ENCODE measurements at places on chromosomes 11 and 22.

DNA sequence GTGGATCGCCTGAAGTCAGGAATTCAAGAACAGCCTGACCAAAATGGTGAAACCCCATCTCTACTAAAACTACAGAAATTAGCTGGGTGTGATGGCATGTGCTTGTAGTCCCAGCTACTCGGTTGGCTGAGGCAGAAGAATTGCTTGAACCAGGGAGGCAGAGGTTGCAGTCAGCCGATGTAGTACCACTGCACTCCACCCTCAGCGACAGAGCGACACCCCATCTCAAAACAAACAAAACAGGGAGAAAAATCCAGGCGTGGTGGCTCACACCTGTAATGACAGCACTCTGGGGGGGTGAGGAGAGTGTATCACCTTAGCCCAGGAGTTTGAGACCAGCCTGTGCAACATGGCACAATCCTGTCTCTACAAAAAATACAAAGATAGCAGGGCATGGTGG is 802.3 kb upstream of the ARHGAP42 start:
- DNase-seq: no peak

DNA sequence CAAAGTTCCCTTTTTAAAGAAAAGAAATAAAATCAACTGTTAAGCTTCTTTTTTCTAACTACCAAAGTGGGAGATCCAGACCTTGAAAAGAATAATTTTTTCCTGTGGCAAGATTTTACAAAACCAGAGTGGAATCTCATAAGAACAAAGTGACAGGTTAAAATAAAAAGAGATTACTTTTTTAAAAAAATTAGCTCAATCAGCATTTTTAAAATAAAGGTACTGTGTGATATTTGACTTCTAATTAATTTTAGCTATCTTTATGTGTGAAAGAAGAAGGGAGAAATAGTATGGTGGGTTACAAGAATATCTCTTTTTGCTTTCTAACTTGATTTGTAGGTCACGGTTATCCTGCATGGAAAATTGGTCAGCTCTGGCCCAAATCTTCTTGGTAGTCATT is 92.8 kb upstream of the ALKBH3 start:
- no peak for DNase-seq

DNA sequence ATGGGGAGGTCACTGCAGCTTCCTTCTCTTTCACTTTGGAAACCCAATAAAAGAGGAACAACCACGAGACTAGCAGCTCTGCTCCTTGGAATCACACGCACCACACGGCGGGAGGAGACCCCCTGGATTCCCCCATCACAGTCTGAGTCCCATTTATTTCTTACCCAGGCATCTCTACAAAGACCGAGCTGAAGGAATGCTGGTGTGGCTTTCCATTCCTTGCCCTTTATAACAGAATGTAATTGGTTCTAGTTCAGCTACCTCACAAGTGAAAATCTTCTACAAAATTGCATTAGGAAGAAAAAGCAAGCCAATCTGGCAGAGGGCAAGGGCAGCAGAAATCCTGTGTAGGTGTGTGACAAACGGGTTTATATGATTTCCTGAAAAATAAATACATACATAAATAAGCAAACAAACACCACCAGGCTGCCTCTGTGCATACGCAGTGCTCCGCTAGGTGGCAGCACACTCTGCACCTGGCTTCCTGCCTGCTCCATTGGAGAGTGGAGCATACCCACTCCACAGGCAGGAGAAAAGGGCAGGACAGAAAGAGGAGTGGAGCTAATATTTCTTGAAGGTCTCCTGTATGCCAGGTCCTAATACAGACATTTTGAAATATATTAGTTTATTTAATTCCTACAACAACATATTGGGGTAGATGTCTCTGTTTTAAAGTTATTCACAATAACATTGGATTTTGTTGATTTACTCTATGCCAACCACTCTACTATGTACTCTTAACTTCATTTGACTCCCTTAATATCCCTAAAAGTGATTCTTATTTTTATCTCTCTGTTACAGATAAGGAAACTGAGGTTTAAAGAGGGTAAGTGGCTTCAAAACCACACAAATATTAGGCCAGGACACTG is 673.1 kb downstream of the KCNA4 start:
- peak; percentile 78 for DNase-seq

- no peak for DNase-seq
These were observed 112.0 kb downstream of the ARL14EP start for GRCh38 chr11:30434901-30435300.

DNA sequence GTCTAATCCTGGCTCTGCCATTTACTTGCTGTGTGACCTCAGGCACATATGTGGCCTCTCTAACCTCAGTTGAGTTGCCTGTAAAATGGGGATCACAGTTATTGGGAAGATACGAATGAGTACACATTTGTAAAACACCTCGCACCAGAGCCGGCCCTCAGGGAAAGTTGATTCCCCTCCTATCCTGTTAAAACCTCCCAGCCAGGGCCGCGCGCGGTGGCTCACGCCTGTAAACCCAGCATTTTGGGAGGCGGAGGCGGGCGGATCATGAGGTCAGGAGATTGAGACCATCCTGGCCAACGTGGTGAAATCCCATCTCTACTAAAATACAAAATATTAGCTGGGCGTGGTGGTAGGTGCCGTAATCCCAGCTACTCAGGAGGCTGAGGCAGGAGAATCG is 7.8 kb upstream of the MYBPC3 start:
- no peak for DNase-seq

DNA sequence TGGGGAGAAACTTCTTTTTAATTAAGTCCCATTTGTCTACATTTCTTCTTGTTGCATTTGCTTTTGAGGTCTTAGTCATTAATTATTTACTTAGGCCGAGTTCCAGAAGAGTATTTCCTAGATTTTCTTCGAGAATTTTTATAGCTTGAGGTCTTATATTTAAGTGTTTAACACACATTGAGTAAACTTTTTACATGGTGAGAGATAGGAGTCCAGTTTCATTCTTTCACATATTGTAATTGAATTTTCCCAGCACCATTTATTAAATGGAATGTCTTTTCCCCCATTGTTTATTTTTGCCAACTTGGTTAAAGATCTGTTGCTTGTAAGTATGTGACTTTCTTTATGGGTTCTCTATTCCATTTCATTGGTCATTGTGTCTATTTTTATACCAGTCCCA is 1344.0 kb upstream of the RAG2 start:
- DNase-seq: no peak

GRCh38 chr11:94049351-94049750 is 28.2 kb downstream of the HEPHL1 start:
- no peak for DNase-seq

- DNase-seq: no peak
These were observed 50.2 kb upstream of the CCDC34 start for GRCh38 chr11:27413218-27413617.

DNA sequence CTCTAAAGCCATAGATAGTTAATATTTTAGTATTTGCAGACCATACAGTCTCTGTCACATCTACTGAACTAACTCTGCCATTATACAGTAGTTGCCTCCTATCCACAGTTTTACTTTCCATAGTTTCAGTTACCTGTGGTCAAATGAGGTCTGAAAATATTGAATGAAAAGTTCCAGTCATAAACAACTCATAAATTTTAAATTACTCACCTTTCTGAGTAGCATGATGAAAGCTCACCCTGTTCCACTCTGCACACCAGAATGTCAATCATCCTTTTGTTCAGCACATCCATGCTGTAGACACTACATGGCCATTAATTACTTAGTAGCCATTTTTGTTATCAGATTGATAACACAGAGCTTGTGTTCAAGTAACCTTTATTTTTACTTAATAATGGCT is 51.7 kb upstream of the ME3 start:
- DNase-seq: no peak

- DNase-seq: no peak
These were observed 833 bp upstream of the ME3 start for GRCh38 chr11:86673055-86673843.

- no peak for DNase-seq
These were observed 347.9 kb downstream of the DLG2 start for GRCh38 chr11:85279267-85279666.

- DNase-seq: no peak
These were observed 332.4 kb downstream of the TBC1D22A start for GRCh38 chr22:47094861-47095330.

- no peak for DNase-seq
These were observed 3.4 kb downstream of the PLAAT3 start for GRCh38 chr11:63610604-63611394.

- peak; percentile 87 for DNase-seq
These were observed 72.4 kb downstream of the TEAD1 start for GRCh38 chr11:12746593-12747097.

GRCh38 chr11:44916331-44916730 is 34.4 kb downstream of the TP53I11 start:
- no peak for DNase-seq

GRCh38 chr11:61552108-61552635 is 28.7 kb downstream of the SYT7 start:
- DNase-seq: no peak

- DNase-seq: no peak
These were observed 37.9 kb downstream of the NECTIN1 start for GRCh38 chr11:119691020-119691666.

DNA sequence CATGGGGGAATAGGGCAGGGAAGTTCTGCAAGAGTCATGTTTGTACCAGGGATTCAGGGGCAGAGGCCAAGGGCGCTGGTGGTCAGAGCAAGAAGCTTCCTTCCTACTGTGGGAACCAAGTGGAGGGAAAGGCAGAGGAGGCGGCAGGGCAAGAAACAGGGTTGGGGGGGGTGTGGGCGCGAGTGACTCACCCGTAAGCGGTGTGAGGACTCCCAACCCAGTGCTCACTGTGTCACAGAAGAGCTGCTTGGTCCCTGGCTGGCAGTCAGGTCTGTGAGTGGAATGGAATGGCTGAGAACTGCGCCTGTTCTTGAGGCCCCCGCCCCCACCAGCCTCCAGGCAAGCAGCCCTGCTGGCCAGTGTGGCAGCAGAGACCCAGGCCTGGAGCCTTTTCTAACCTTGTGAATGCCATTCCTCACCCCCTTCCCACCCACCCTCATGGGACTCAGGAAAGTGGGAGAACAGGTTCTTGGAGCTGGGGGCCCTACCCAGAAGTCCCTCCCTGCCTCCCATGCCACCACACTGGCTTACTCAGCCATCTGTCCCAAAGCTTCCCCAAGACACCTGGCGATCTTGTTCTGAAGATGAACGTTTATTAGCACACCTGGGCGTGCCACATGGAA is 4.7 kb downstream of the LRRC10B start:
- DNase-seq: no peak

DNA sequence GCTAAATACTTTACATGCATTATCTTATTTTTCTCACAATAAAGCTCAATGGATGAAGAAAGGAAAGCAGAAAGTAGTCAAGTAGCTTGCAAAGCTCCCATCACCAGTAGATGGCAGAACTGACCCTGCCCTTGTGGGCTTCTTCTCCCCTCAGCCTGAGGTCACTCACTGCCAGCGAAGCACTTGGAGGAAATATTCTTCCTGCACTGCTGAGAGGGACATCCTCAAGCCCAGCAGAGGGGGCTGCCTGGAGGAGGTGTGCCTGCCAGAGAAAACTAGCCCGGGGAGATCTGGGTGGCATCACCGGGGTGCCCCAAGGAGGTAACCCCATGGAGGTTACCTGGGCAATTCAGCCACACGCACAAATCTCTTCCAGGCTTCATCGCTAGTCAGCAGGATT is 6.6 kb downstream of the APOL4 start:
- peak; percentile 62 for DNase-seq

DNA sequence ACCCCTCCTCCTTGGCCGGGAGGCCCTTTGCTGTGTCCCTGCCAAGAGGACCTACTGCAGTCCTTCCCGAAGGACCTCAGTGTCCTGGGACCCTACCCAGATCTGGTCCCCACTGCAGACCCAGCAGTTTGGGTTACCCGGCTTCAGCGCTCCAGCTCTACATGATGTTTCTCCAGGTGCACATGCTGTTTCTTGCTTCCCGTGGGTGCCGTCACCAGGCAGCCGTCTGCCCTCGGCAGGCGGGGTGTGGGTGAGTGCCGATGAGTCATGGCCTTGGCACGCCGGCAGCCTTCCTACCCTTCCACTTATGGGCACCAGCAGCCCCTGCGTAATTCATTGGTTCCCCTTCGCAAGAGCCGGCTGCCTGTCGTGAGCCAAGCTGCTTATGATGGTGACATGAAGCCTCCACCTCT is 101.8 kb downstream of the BCR start:
- DNase-seq: no peak

GRCh38 chr22:31241936-31242335 is 29.8 kb downstream of the LIMK2 start:
- DNase-seq: no peak

GRCh38 chr11:59182457-59183151 is 10.7 kb downstream of the DTX4 start:
- DNase-seq: no peak

DNA sequence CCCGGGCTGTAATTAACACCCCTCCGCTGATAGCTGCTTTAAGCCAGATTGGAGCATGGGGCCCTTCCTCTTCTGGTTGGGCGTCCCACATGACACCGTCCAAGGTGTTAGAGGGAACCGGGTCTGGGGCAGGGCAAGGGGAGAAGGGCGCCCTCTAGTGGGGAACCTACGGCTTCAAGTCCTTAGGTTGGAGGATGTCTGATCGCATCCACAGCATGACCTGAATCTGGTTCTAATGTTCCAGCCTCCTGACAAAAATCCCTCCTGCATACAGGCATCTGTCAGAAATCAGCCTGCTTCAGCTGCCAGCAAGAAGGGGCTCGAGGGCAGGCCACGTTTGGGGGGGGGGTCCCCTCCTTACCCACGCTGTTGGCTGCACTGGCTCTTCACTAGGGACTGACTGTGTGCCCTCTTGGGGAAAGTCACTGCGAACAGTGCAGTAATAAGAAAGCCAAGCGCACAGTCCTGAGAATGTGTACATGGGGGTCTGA is 94.2 kb upstream of the TBCEL start:
- DNase-seq: peak; percentile 86

GRCh38 chr11:130145975-130146776 is 13.4 kb upstream of the ST14 start:
- no peak for DNase-seq

GRCh38 chr22:49447837-49448236 is 379.8 kb downstream of the BRD1 start:
- DNase-seq: no peak

- DNase-seq: no peak
These were observed 115.5 kb upstream of the ISX start for GRCh38 chr22:34950489-34950888.

GRCh38 chr11:120784566-120785251 is 239.2 kb upstream of the TBCEL start:
- no peak for DNase-seq

DNA sequence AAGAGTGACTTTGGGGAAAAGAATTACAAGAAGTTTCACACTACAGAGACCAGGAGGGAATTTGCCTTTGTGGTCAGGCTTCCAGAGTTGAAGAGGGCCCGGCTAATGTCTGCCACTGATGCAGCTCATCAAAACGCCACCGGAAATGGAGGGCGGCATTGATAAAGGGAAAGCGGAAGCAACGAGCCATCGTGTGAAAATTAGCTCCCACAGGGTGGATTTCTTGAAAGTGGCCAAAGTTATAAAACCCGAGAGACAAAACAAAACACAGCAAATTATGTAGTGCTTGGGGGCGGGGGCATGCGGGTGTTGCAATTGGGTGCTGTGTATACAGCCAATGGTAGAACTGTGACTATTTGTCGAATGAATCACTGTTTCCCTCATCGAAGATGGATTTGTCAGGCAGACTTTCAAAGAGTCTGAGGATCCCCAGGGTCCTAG is 113.0 kb downstream of the ADAMTS15 start:
- DNase-seq: no peak

- no peak for DNase-seq
These were observed 1.8 kb upstream of the NCF4 start for GRCh38 chr22:36858966-36859365.
